Activated T-cell treated with anti-CD3 and anti-CD28 coated beads, Interleukin-2, amount 50 U/mL, for 72 hours (primary cell): ENCODE measurements at places on chromosomes 5 and 9. TPM values are rescaled to one million over a fixed set of nuclear protein-coding genes. Genes with fewer than 3 reads are reported as not detected.

DNA sequence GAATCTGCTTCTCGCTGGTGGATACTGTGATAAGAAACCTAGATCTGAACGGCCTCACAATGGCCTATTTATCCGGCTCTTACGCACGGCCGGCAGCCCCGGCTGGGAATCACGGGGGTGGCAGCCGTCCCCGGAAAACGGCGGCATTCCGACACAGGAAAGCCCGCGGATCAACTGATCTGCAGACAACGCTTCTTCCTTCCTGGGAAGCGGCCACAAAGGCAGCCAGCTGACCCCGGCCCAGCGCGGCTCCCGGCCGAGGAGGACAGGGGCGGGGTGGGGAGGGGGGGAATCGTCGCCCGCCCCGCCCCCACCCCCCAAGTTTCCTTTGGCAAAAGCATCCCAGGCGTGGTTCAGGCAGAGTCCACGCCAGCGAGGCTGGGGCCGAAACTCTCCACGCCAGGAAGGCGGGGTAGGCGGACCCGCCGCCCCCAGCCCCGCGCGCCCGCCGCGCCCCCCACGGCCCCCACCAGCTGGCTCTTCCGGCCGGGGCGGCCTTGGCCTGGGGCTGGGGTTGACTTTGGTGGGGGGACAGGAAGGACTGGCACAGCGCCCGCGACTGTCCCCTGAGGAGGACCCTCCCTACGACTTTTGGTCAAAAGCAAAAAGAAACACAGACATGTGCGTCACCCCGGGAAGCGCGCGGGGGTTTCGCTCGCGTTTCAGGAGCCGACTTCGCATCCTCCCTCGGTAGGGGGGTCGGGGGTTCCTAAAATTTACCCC, 247.7 kb upstream of the ANKRD55 start:
- DNase-seq = peak; percentile 39

- DNase-seq = no peak
Measured at GRCh38 chr5:117942861-117943519, 1045.4 kb downstream of the DTWD2 start.

Gene HDHD3
- total RNA-seq = 15.5 TPM

DNA sequence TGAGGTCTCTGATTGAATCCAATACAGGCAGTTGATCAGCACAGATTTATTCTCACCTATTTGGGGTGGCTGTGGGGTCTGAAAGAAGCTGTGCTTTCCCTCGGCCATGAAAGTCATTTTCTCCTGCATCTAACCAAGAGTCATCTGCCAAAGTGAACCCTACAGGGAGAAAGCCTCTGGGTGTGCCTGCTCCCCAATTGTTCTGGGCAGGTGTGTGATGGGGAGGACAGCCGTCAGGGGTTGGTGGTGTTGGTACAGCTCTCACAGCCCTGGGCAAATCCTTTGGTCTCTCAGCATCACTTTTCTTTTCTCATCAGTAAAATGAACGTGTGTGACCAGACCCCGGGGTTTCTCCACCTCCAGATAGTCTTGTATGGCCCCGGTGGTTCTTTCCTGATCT, 2.5 kb downstream of the PHF2 start:
- DNase-seq = no peak

Gene CCDC192
- 0.25 TPM for total RNA-seq
